CD4-positive, alpha-beta T cell (primary cell): ENCODE measurements at places on chromosomes 16 and 17. TPM values are rescaled to one million over a fixed set of nuclear protein-coding genes. Genes with fewer than 3 reads are reported as not detected.

The KCNG4 gene
- total RNA-seq, result not detected

The OR4D1 gene
- total RNA-seq, result 0.70 TPM

The PRR11 gene
- 0.69 TPM for total RNA-seq

The IQCK gene
- 1.6 TPM for total RNA-seq

The RAMP2 gene
- not detected for total RNA-seq

The TBC1D3I gene
- 0.36 TPM for total RNA-seq

The PPL gene
- total RNA-seq, result not detected

DNA sequence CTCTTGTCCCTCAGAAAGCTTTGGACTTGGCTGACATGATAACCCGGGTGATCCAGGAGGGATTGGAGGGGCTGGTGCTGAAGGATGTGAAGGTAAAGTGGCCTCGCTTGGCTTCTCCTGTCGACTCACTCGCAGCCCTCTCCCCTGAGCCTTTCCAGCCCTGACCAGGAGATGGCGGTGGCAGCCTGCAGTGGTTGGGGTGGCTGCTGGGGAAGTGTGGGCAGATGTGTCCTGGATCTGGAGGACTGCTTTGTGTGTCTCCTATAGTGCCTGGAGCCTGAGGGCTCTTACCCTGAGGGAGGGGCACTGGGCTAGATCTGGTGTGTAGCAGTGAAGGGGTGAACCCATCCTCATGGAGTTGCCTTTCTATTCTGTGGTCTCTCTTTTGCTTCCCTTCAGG is 17.9 kb downstream of the LIG3 start:
- H3K4me3 ChIP-seq, result no peak overlapping the region
- peaks cover 71% of the 10 kb centered on the region for H3K36me3 ChIP-seq
- peak; percentile 69 for DNase-seq
- H3K27me3 ChIP-seq, result no peaks in the 10 kb centered on the region

- no peak overlapping the region for H3K27ac ChIP-seq
- no peak overlapping the region for H3K4me3 ChIP-seq
- no peak for DNase-seq
- H3K36me3 ChIP-seq, result no peaks in the 10 kb centered on the region
Observed at GRCh38 chr17:31111183-31111582, 16.4 kb downstream of the NF1 start.

DNA sequence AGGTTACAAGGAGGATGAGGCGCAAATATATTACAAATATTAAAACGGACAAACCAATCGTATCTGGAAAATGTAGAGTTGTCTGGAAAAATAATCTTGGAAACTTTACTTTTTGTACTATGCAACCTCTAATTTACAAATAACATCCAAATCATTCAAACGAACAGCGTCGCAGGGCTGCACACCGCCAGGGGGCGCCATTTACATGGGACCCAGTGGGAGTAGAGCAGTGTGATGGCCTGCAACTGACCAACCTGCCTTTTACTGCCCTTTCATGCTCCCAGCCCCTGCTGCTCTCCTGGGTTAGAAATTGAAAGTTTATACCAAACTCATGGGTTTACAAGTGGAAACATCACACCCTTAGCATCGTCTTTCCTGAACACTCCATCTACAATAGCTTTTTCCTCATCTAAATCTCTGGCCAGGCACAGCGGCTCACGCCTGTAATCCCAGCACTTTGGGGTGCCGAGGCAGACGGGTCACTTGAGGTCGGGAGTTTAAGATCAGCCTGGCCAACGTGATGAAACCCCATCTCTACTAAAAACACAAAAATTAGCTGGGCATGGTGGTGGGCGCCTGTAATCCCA is 10.0 kb downstream of the PITPNC1 start:
- peak; percentile 76 for DNase-seq
- peaks cover 61% of the 10 kb centered on the region for H3K4me1 ChIP-seq
- H3K27ac ChIP-seq, result no peak overlapping the region
- H3K27me3 ChIP-seq, result no peaks in the 10 kb centered on the region
- peaks cover 16% of the 10 kb centered on the region for H3K36me3 ChIP-seq
- no peak overlapping the region for H3K4me3 ChIP-seq

DNA sequence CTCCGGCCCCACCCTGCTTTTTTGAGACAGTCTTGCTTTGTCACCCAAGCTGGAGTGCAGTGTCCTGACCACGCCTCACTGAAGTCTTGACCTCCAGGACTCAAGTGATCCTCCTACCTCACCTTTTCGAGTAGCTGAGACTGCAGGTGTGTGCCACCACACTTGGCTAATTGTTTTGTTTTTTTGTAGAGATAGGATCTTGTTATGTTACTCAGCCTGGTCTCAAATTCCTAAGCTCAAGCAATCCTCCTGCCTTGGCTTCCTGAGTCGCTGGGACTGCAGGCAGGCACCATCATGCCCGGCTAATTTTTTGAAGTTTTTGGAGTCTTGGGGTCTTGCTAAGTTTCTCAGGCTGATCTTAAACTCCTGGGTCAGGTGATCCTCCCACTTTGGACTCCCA is 206.7 kb downstream of the SHISA9 start:
- no peaks in the 10 kb centered on the region for H3K36me3 ChIP-seq
- H3K4me1 ChIP-seq, result no peaks in the 10 kb centered on the region
- no peaks in the 10 kb centered on the region for H3K27me3 ChIP-seq
- no peak overlapping the region for H3K27ac ChIP-seq

DNA sequence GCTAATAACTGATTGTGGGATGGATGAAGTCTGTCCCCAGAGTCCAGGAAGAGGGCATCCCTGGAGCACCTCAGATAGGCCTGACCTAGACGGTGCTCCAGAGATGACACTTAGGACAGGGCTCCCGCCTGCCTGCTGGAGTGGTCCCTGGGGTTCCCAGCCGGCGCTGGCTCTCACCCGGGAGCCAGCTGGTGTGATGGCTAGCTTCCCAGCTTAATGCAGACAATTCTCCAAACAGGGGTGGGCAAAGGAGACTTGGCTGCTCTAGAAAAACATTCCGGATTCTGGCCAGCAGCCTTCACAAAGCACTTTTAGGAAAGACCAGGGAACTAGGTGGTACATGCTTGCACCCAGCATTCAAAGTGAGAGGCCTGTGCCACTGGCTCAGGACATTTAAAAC is 18.6 kb downstream of the ACE start:
- no peaks in the 10 kb centered on the region for H3K4me1 ChIP-seq
- H3K4me3 ChIP-seq, result no peak overlapping the region
- H3K36me3 ChIP-seq, result no peaks in the 10 kb centered on the region

DNA sequence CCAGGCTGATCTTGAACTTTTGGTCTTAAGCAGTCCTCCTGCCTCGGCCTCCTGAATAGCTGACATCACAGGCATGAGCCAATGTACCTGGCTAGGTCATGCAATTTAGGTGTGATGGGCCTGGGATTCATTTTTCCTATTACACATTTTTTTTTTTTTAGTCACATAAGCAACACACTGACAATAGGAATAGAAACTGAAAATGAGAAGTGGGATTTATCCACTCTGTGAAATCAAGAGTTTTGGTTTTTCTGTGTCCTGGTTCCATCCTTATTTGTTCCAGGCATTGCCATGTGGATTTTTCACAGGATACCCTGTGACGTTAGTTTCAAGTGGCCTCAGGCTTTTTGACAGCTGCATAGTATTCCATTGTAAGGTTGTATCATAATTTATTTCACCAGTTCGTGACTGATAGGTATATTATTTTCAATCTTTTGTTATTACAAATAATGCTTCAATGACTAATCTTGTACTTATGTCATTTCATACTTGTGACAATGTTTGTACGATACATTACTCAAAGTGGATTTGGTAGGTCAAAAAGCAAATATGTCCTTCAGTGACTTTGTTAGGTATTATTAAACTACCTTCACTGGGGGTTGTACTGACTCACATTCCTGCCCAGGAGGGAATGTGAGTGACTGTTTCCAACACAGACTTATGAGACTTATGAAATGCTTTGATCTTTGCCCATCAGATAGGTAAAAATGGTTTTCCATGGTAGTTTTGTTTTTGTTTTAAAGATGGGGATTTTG is 10.6 kb downstream of the ADCY7 start:
- peaks cover 94% of the 10 kb centered on the region for H3K4me1 ChIP-seq
- H3K27me3 ChIP-seq, result no peaks in the 10 kb centered on the region
- H3K27ac ChIP-seq, result peak overlapping the region; percentile 56
- H3K36me3 ChIP-seq, result peaks cover 22% of the 10 kb centered on the region

GRCh38 chr16:56715126-56715525 is 14.8 kb upstream of the NUP93 start:
- no peak overlapping the region for H3K4me3 ChIP-seq
- H3K36me3 ChIP-seq, result no peaks in the 10 kb centered on the region
- H3K27ac ChIP-seq, result no peak overlapping the region
- H3K27me3 ChIP-seq, result no peaks in the 10 kb centered on the region
- DNase-seq, result no peak

- no peak for DNase-seq
- no peak overlapping the region for H3K4me3 ChIP-seq
- H3K27me3 ChIP-seq, result no peaks in the 10 kb centered on the region
- H3K27ac ChIP-seq, result no peak overlapping the region
- H3K4me1 ChIP-seq, result peaks cover 2% of the 10 kb centered on the region
Observed at GRCh38 chr17:44448412-44448811, 54.8 kb downstream of the GPATCH8 start.

DNA sequence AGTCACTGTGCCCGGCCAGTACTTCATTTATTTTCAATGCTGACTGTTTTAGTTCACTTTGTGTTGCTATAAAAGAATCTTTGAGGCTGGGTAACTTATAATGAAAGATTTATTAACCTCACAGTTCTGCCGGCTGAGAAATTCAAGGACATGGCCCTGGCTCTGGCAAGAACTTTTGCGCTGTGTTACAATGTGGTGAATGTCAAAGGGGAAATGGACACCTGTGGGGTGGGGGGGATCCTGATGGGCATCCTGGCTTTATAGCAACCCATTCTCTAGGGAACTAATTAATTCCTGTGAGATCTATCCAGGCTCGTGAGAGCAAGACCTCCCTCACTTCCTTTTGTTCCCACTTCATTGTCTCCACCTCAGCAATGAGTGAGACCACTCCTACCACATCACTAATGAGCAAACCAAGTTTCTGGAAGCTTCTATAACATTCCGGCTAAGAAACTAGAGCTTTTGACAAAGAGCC is 17.1 kb upstream of the CDH3 start:
- no peak overlapping the region for H3K4me3 ChIP-seq
- H3K27me3 ChIP-seq, result no peaks in the 10 kb centered on the region
- no peak overlapping the region for H3K27ac ChIP-seq
- no peaks in the 10 kb centered on the region for H3K36me3 ChIP-seq
- no peak for DNase-seq
- H3K4me1 ChIP-seq, result no peaks in the 10 kb centered on the region

GRCh38 chr17:50316016-50316587 is 29.8 kb upstream of the XYLT2 start:
- no peak for DNase-seq
- H3K4me1 ChIP-seq, result no peaks in the 10 kb centered on the region
- H3K4me3 ChIP-seq, result no peak overlapping the region
- no peaks in the 10 kb centered on the region for H3K36me3 ChIP-seq
- H3K27ac ChIP-seq, result no peak overlapping the region
- peaks cover 19% of the 10 kb centered on the region for H3K27me3 ChIP-seq

DNA sequence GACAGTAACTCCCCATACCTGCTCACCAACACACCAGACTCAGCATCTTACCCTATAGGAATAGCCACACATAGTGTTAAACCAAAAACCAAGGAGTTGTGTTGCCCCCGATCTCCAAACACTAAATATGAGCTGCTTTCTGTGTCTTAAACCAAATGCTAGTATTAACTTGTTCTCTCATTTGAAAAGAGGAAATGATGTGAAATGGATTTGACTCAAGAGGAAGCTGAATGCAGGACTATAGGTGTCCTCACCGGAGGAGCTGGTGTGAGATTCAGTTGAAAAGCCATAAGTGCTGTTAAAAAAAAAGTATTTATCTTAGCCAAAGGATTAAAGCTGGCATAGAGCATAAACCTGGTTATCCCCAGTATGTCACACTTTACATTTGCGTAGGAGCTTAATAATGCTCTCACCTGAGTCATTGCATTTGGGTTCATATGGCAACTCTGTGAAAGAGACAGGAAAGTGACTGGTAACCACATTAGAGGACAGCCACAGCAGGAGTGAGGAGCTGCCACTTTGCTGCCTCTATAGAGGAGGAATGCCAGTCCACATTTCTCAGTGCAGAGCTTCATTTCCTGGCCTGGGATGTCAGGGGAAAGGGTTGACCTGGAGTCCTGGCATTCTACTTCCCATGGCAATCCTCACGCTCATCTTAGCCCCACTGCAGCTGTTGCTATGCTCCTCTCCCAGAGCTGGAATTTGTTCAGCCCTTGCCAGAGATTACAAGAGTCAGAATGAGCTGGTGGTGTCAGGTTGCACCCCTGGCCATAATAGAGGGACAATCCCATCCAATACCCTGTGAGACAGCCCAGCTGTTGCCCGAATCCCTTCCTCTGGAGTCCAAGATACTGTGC is 143.3 kb upstream of the ANKFN1 start:
- no peak for DNase-seq
- no peak overlapping the region for H3K27ac ChIP-seq
- peaks cover 2% of the 10 kb centered on the region for H3K4me1 ChIP-seq
- no peaks in the 10 kb centered on the region for H3K27me3 ChIP-seq
- H3K36me3 ChIP-seq, result no peaks in the 10 kb centered on the region

GRCh38 chr17:28598389-28598788 is 436 bp downstream of the SPAG5 start:
- peak overlapping the region; percentile 52 for H3K27ac ChIP-seq
- peaks cover 20% of the 10 kb centered on the region for H3K4me1 ChIP-seq
- H3K36me3 ChIP-seq, result no peaks in the 10 kb centered on the region
- peak overlapping the region; percentile 60 for H3K4me3 ChIP-seq
- DNase-seq, result no peak

GRCh38 chr16:67733734-67734470 is 14.8 kb upstream of the GFOD2 start:
- H3K27me3 ChIP-seq, result no peaks in the 10 kb centered on the region
- H3K36me3 ChIP-seq, result peaks cover 61% of the 10 kb centered on the region
- no peaks in the 10 kb centered on the region for H3K4me1 ChIP-seq

DNA sequence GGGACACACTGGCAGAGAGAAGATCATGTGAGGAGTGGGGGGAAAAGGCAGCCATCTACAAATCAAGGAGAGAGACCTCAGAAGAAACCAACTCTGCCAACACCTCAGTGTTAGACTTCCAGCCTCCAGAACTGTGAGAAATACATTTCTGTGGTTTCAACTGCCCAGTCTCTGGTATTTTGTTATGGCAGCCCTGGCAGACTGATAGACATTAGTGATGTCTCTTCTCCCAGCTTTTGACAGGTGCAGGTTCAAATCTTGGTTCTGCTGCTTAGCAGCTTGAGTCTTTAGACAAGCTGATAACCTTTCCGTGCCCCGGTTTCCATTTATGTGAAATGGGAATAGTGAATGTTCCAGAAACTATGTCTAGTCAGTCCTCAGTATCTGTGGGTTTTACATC is 199.5 kb downstream of the SNX29 start:
- no peaks in the 10 kb centered on the region for H3K27me3 ChIP-seq
- H3K36me3 ChIP-seq, result no peaks in the 10 kb centered on the region
- H3K27ac ChIP-seq, result no peak overlapping the region
- H3K4me1 ChIP-seq, result no peaks in the 10 kb centered on the region
- no peak overlapping the region for H3K4me3 ChIP-seq
